ENCODE measurements at places on chromosomes 3 and 15. TPM values are rescaled to one million over a fixed set of nuclear protein-coding genes. Genes with fewer than 3 reads are reported as not detected.

Gene MELTF
- 8.2 TPM for total RNA-seq

Gene MYO5C
- 2.5 TPM for total RNA-seq

Gene TRPM1
- total RNA-seq, result not detected

Gene PRR20G
- total RNA-seq, result not detected

Gene PCSK6
- total RNA-seq, result 0.76 TPM

Gene PIAS1
- total RNA-seq, result 44.2 TPM

Gene SV2B
- not detected for total RNA-seq

DNA sequence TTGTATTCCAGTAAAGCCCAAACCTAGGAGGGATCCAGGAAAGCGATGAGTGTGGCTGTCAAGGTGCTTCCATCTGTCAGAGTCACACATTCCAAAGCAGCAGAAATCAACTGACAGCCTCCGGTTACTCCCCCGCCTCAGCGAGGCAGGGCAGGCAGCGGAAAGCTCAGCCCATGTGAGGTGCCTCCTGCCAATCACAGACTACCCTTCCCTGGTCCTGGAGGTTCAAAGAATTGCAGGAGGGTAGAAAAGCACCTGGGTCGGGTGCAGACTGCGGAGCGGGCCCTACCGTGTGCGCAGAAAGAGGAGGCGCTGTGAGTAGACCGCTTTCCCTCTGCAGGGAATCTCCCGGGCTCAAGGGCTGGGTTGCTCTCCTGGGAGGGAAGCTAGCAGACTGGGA, at the start of gene UPK1B:
Gene UPK1B (plus strand): TSS at position 274 of the 400 bp plus-strand sequence. CDS start 13,144 bp downstream, outside the sequence.
- no peak for DNase-seq

DNA sequence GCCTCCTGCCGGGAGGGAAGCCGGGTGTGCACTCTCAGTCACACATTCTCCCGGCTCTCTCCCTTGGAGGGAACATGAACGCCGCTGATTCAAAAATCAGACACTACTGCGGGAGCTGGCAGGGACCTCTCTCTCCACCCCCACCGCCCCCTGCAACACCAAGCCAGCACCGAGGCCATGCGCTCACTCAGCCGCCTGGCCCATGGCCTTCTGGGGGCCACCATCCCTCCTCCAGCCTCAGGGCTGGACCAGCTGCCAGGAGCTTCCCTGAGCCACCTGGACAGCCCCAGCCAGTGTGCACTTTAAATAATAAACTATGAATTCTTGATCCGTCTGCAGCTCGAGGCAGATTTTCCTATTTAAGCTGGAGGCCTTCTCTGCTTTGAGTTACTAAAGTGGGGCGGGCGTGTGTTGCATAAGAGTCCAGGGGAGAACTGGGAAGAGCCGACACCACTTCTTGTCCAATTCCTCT, 30.6 kb downstream of the ADAMTS17 start:
- DNase-seq, result no peak

GRCh38 chr3:106635271-106635670, 742.0 kb upstream of the CCDC54 start:
- no peak for DNase-seq

DNA sequence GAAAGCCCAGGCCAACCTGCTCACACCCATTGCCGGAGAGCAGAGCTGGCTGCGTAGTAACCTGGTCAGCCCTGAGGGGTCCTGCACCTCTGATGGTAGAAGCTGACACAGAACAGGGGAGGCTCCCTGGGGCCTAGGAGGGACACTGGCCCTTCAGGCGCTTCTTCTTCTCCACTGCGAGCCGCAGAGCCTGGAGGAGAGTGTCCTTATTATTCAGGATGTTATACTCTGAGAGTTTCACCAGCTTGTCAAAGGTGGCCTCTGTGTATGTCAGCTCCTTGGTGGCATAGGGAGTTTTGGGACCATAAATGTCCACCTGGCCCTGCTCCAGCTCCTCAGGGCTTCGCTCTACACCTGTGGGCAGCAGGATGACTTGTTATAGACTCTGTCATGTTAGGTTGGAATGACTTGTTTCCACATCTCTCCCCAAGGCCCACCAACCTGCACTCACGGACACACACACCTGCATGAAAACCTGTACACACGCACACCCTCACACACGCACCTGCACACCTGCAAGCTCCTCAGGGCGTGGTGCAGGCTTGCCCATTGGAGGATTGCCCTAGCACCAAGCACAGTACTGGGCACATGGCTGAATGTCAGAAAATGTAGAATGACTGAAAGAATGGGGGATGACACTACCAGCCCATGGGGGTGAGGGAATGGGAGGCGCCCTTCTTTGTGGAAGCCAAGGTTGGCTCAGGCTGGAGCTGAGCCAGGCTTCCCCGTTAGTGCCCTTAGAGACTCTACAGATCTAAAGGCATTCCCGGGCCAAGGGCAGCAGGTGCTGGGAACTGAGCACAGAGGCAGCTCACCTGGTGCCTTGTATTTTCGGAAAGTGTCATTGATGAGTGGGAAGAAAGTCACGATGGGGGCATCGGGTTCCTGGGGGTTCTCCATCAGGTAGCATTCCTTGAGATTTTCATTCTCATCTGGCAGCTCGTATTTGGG, 11.5 kb upstream of the EHD4 start:
- DNase-seq, result no peak

GRCh38 chr3:46660003-46660402, 33.5 kb downstream of the ALS2CL start:
- no peak for DNase-seq

DNA sequence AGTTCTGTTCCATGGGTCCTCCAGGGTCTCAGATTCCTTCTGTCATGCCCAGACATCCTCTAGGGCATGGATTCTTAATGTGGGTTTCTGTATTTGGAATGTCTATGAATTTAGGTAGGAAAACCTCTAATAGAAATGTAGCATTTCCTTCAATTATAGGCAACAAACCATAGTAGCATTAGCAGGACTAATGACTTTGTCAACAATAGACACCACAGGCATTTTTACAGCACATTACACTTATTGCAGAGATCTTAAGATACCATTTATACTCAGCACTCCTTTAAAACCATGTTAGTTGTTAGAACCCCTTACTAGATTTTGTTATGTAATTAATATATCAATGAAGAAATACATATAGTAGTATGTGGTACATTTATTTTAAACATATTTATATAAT, 77.8 kb upstream of the TBC1D5 start:
- DNase-seq, result no peak

DNA sequence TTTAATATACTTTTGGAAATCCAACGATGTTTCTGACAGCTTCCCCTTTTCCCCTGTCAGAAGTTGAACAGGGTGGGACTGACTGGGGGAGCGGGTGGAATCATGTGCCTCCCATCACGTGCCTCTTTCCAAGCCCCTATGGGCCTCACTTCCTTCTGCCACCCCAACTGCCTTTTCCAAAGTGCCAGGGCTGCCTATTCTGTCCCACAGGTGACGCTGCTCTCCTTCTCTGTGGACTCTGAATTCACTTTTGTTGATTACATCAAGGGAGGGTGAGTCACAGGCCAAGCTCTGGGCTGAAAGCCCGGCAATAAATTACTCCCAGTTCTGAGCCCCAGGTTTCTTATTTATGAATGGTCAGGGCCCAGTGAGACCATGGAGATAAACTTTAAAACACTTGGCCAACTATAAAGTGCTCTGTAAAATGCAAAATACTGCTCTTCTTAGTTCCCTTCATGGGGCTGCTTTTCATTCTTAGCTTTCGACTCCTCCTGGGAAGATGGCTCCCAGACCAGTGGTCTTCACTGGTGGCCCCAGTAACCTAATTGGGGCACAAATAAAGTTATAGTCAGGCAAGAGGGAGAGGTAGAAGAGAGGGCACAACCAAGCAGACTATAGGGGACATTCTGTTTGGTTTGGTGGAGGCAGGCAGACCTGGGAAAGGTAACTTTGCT, 12.3 kb downstream of the CPNE9 start:
- no peak for DNase-seq

- DNase-seq, result peak; percentile 34
Measured at GRCh38 chr3:106457281-106458180, 588.7 kb upstream of the CBLB start.

GRCh38 chr3:195441476-195441991, 1.3 kb downstream of the ACAP2 start:
- no peak for DNase-seq

DNA sequence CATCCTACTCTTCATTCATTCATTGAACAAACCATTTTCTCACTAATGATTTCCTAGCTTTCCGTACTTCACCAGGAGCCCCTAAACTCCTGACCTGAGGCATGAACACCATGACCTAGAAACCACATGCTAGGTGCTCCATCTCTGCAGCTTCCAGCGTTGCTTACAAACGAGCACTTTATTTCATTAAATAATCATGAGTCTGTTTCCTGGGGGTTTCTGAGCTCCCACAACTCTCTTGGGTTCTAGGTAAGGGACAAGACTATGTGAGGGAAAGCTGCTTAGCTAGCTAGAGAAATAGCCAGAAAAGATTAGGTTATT, 1.3 kb downstream of the MAP2K1 start:
- no peak for DNase-seq

GRCh38 chr3:133742351-133743091, 3.7 kb upstream of the TF start:
- no peak for DNase-seq

GRCh38 chr3:179451265-179452175, at the start of gene GNB4:
TSS of gene GNB4 (minus strand) at chr3:179451470. CDS start at chr3:179426200, 25,270 bp downstream.
- DNase-seq, result peak; percentile 67

- peak; percentile 66 for DNase-seq
Measured at GRCh38 chr15:88624156-88624970, 3.2 kb downstream of the AEN start.

DNA sequence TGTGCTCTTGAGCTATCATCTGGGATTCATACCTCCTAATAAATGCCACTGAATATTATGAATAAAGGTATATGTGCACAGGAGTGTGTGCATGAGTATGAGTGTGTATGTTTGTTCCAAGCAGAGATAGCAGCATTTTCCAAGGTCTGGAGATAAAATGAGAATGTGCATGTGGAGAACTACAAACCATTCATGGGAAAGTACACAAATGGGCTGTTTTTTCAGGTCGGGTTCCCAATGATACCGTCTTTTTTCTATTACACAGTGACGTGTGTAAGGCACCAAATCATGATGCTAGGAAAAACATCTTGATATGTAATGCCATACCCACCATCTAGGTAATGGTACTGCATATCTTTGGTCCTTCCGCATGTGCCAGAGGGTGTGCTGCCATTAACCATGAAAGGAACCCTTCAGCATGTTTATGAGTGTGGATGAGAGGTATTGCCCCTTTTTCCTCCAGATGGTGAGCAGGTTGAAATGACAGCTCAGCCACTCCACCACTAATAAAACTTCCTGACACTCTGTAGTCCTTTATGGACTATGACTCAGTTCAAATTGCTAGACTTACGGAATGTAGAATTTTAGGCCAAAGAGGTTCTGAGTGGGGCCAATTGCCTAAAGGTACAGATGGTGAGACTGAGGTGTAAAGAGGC, 36.4 kb upstream of the COPB2 start:
- DNase-seq, result no peak

DNA sequence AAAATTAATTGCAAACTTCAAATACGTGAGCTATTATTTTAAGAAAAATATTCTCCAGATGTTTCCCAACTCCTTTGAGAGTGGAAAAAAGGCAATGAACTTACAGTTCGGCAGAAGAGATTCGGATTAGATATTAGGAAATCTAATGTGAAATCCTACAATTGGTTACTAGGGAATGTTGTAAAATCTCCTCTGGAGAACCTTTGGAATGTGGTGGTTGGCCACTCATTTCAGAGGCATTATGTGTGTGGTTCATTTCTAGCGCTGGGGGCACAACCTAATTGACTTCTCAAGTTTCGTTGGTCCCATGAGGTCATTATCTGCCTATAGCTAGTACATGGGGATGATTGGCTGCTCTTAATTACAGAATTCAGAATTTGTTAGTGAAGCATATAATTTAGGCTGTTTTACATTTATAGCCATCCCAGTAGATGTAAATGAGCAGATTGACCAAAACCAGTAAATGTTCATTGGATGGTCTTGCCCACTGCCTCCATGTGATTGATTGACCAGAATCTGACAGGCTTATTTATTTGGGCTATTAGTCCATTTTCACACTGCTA, 34.6 kb upstream of the CMSS1 start:
- no peak for DNase-seq

DNA sequence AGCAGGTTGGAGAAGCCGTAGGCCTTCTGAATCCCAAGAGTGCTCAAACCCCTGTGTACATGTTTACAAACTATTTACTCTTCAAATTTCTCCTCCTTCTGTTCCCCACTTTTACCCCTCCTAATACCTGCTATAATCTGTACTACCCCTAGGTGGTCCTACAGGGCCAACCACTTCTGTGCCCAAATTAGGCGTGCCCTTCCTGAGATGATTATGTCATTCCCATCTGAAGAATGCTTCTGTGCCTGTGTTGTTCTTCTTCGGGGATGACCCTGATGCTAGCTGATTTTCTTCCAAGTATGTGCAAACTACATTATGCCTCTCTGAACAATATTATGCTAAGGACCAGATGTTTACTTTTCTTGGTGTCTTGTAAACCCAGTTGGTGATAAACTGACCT, 20.5 kb downstream of the RBP2 start:
- DNase-seq, result no peak

- DNase-seq, result no peak
Measured at GRCh38 chr3:123300583-123300982, 98.8 kb downstream of the SEC22A start.

DNA sequence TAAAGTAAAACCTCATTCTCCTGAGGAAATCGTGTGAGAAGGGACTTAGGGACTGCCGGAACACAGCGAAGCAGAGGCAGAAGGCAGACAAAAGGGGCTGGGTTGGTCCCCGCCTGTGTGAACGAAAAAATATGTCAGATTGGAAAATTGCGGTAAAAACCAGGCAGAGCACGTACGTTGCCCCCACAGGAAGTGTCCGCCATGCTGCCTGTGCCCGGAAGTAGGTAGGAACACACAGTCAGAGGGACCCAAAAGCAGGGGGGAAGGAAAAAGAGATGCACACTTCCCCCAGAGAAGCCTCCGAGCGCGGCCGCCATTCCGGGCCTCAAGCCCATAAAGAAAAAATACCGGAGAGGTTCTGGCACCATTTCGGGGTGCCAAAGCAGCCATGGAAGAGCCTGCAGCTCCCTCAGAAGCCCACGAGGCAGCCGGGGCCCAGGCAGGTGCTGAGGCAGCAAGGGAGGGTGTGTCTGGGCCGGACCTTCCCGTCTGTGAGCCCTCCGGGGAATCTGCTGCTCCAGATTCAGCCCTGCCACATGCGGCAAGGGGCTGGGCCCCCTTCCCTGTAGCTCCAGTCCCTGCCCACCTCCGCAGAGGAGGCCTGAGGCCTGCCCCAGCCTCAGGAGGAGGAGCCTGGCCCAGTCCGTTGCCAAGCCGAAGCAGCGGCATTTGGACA, at the start of gene MKRN3:
Gene MKRN3 (plus strand): TSS at position 280 of the 676 bp plus-strand sequence. CDS start 109 bp downstream, at position 389.
- peak; percentile 42 for DNase-seq

- DNase-seq, result no peak
Measured at GRCh38 chr3:143536817-143537535, 311.3 kb downstream of the SLC9A9 start.

GRCh38 chr3:25604107-25604805, 60.5 kb downstream of the TOP2B start:
- no peak for DNase-seq

DNA sequence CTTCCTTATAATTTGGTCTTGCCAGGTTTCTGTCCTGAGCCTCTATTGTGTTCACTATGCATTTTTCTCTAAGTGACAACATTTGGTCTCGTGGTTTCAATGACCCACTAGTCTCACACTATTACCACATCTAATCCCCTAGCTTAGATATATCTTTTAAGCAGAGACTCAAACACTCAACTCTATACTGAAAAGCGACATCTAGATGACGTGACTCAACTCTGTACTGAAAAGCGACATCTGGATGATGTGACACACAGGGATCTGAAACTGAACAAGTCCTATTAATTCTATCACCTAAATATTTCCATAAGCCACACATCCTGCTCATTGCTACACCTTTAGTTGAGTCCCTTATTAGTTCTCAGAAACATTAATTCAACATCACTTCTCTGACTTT, 141.7 kb upstream of the MBNL1 start:
- no peak for DNase-seq
